ENCODE measurements at places on chromosomes 7 and 10.

- peak; percentile 15 for DNase-seq
Observed at GRCh38 chr10:67837541-67838314, at the start of gene DNAJC12. TSS of gene DNAJC12 (minus strand) at chr10:67838188. CDS start at chr10:67838011, 177 bp downstream.

GRCh38 chr10:22316286-22317075 is at the start of gene COMMD3:
TSS of gene COMMD3 (plus strand) at chr10:22316388. CDS start at chr10:22316418, 30 bp downstream.
- DNase-seq = peak; percentile 85

DNA sequence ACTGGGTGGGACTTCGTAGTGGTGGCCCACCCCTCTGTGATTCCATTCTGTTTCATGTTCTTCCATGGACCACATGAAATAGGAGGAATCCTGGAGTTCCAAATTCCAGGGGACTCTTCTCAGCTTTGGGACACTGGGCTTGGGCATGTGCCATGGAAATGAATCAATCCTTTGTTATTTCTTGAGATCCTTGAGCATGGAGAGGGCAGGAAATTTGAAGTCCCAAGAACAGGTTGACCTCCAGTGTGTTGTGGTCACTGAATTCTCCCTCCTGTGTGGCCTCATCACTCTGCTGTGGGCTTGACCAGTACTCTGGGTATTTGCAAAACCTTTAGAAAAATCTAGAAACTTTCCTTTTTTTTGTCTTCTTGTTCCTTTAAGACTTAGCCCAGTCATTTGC is 22.7 kb downstream of the TACR2 start:
- no peak for DNase-seq

GRCh38 chr10:126673565-126673964 is 3.1 kb upstream of the C10orf90 start:
- no peak for DNase-seq

GRCh38 chr7:130359276-130359857 is 14.8 kb downstream of the CPA5 start:
- no peak for DNase-seq

GRCh38 chr10:42830237-42830636 is 47.6 kb downstream of the BMS1 start:
- no peak for DNase-seq

Data from HuH-7 (cell line).